ENCODE measurements at places on chromosomes 5 and 9. TPM values are rescaled to one million over a fixed set of nuclear protein-coding genes. Genes with fewer than 3 reads are reported as not detected.

B4GALT1 gene
- 107 TPM for total RNA-seq

GRCh38 chr5:62960781-62961180, 382.2 kb downstream of the LRRC70 start:
- DNase-seq, result no peak

DNA sequence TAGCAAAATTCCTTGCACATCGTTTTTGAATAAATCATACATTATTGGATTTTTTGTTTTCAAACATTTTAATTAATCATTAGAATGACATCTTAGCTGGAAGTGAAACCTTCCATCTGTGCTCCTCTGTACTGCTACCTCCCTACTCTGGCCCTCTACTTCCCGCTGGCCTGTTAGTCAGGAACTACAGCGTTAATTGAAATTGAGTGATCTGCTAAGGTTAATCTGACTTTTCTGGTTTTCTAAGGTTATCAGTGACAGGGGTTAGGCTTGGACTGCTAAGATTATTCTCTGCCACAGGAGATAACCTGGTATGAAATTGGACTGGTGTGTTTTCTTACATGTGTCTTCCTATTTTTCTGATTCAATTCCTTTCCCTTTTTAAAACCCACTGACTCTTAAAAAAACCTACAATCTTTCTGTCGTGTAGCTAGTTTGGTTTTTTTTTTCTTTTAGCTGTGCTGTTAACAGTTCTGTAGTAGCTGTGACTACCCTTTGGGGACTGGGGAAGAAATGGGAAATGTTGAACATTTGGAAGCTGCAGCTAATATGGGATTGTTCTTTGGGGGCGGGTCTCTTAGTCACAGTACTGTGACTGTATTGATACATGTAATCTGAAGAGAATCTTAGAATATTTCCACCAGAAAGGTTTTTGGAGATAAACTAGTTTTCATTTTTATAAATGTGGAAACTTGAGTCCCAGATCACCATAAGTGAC, 4.6 kb downstream of the KIF2A start:
- no peak for DNase-seq

DNA sequence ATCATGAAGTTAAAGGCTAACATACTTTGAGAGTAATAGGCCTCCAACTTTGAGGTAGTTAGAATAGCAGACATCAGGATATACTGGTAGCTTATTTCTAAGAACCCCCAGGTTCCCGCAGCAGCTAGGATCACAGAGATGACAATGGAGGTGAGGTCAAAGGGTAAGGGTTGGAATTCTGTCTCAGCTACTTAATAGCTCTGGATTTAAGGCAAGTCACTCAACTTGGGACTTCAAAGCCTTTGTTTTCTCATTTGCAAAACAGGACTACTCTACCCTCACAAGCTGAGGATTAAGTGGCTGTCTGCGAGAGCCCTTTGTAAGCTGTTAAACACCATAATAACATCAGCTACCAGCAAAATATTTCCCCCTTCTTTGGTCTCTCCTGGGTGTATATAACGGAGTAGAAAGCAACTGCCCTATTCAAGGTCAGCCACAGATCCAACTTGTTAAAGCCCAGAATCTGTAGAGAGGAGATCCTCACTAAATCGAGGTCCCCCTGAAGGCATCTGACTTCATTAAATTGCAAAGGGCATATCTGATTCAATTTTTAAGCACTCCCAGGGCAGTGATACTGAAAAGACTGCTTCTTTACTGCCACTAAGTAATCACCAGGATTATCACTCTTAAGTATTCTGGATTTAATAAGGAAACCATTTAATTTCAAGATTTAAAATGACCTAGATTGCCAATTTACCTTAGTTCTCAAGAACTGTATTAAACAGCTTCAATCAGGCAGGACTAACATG, 104.7 kb downstream of the DCP2 start:
- no peak for DNase-seq

- DNase-seq, result no peak
These were observed 17.6 kb upstream of the MATR3 start for GRCh38 chr5:139275956-139276355.

DNA sequence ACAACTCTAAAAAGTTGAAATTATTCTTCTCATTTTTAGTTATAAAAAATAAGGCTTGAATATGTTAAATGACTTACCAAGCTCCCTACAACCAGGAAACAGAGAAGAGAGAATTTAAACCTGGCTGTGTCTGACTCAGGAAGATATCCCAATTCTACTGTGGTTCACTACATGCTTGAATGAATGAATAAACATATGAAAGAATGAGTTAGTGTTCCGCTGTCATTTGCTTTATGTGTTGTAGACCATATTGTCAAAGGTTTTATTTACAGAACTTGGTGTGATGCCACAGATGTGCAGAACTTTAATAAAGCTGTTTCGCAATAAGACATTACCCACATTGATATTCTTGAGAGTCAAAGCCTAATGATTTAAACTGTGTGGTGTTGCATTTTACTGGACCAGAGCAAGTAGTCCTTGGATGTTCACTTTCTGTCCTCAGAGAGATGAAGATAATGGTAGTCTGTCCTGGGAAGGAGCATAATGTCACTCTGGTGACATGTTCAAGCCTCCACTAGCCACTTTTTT, 313.2 kb downstream of the TRIM32 start:
- DNase-seq, result no peak

DNA sequence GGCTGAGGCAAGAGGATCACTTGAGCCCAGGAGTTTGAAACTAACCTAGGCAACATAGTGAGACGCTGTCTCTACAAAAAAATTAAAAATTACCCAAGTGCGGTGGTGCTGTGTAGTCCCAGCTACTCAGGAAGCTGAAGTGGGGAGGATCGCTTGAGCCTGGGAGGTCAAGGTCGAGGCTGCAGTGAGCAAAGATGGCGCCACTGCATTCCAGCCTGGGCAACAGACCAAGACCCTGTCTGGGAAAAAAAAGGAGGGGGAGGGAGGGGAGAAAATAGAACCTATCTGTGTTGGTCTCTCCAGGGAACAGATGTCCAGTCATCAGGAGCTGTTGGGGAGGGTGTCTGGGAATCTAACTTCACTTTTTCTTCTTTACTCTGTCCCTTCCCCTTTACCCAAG, 24.3 kb downstream of the MAT2B start:
- DNase-seq, result no peak

DNA sequence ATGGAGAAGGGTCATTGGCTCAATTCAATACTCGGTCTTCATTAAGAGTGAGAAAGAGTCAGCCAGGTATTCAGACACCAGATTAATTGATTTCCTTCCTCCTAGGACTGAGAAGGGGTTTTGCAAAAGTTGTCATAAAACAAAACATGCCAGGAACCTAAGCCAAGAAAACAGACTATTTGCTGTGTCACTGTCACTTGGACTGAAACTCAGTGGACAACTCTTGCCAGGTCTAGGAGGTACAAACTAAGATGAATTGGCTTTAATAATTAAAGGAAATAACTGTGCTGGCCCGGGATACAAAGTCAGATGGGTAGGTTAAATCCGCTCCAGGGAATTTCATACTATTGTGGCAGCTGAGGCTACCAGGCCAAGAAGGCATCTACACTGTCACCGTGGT, 71.1 kb upstream of the TBC1D9B start:
- no peak for DNase-seq

SLC1A1 gene
- 5.0 TPM for total RNA-seq
